ENCODE measurements at places on chromosomes 3 and 15.

DNA sequence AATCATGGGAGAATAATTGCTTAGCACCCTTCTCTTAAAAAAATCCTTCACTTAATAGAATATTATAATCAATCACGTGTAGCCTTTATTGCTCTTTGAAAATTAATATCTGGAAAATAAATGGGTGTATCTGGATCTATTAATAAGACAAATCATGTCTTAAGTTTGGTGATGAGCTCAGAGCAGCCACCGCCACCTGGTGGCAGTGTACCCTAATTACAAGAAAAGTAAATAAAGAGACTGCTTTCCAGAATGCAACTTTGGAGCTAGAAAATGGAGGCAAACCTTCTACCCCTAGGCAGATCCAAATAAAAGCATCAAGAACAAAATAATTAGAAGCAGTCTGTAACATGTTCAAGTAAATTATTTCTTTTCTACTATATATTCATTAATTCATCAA, 43.5 kb downstream of the EPHB1 start:
- DNase-seq: no peak

DNA sequence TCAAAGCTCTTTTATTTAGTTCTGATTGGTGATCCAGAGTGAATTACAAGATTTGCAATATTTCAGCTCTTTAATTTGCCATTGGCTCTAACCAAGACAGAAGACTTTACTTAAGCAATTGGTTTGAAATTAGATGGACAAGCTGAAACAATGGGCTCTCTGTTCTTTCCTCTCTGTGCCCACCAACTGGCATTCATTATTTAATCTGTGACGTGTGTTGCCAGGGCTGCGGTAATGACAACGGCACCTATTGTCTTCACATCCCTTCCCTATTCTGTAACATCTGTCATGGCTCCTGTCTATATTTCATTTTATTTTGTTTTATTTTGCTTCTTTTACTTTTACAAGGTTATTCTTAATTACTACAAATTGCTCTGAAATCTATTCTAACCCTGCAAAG, 33.9 kb downstream of the PLD1 start:
- no peak for DNase-seq

DNA sequence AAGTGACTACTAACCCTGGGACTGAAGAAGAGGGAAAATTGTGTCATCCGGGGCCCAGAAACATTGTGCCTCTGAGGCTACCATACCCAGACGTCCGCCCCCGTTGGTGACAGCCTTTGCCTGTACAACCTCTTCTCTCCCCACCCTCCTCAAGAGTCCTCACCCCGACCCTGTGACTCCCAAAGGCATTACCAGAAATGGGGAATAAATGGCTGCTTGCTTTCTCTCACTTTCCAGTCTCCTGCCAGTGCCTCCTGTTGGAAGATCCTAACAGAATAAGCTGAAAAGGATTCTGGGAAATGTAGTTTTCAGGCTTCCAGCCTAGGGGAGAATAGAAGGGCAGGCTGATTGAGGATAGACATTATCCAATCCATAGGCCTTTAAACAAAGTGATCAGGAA, 30.8 kb upstream of the SLC25A36 start:
- DNase-seq: no peak

DNA sequence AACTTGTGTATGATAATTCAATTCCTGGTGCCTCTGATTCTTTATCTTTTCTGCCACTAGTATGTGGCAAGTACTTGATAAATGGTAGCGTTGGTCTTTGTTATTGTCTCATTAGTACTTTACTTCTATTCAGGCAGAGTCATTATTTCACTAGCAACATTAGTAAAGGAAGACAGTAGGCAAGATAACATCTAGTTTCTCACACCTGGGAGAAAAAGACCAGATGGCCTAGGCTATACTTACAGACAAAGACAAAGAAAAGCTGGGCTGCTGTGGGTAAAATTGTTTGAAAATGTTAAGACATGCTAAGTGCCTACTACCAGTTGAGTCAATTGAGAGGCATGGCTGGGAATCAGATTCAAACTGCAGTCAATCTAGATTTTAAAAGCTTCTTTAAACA, 198.7 kb upstream of the CMC1 start:
- DNase-seq: no peak

DNA sequence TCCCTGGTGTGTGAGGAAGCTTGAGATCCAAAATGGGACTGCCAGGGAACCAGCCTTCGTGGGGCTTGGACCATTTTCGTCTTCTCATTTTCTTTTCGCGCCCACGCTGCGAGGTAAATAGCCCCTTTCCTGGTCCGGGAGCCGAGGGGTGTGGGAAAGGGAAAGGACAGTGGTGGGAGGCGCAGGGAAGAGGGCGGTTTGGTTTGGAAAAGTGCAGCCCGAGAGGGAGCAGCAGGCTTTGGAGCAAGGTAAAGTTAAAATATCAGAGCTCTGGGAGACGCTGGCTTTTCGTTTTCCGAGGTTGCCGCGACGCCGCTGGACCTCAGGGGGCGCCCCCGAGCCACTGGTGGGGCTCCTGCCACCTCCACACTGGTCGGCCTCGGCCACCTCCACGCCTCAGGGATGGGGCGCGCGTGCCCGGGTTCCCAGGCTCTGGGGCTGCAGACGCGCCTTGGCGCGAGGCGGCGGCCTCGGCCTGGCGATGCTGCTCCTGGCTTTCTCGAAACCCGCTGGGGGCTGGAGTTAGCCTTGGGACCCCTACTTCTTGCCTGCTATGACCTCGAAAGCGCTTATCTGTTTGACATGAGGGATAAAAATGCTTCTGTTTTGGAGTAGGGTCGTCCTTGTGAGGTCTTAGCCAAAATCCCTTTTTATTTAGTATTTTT, 3.2 kb downstream of the PTPRG start:
- DNase-seq: no peak

- DNase-seq: no peak
These were observed 34.1 kb downstream of the SMARCC1 start for GRCh38 chr3:47747558-47747957.

DNA sequence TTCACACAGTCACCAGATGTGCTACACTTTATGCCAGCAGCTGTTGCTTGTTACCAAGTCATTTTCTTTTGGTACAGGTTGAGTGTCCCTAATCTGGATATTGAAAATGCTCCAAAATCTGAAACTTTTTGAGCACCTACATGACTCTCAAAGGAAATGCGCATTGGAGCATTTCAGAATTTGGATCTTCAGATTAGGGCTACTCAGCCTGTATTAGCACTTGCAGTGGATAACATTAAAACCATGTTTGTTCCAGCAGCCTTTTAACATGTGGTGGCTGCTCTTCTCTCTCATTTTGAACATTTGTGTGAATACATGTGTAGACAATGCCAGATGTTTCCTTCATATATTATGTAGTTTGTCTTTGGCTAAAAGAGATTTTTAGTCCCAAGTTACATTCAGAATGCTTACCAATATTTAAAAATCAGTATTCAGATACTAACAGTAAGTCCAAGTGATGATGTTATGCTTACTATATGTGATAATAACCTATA, 230.9 kb upstream of the UBE2E1 start:
- DNase-seq: no peak

GRCh38 chr3:138351916-138352550, 3.7 kb downstream of the MRAS start:
- no peak for DNase-seq

DNA sequence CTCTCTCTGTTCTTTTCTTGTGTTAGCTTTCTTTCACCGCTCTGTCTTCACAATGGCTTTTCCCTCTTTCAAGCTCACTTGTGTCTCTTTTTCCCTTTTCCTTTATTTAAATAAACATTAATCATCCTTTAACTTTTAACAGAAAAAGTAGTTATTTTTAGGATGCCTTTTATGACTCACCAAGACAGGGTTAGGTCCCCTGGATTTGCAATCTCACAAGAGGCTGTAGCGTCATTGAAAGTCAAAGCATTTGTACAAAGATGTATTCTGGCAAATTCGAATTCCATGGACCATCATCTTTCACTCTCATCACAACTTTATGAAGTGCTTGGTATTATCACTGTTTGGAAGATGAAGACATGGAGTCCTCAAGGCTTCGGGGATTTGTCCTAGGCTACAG, 34.8 kb upstream of the MCTP2 start:
- DNase-seq: no peak

DNA sequence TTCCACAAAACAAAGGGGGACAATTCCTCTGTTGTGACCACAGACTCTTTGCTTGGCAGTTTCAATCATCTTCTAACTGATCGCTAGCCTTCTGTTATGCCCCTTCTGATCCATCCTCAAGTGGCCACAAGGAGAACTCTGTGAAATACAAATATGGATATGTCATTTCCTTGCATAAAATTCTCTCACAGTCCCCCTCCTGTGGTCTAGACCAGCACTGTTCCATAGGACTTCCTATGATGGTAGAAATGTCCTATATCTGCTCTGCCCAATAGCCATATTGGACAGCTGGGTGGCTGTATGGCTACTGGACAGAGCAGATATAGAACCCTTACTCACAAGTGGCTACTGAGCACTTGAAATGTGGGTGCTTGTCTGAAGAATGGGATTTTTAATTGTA, 25.9 kb upstream of the SNRK start:
- no peak for DNase-seq

DNA sequence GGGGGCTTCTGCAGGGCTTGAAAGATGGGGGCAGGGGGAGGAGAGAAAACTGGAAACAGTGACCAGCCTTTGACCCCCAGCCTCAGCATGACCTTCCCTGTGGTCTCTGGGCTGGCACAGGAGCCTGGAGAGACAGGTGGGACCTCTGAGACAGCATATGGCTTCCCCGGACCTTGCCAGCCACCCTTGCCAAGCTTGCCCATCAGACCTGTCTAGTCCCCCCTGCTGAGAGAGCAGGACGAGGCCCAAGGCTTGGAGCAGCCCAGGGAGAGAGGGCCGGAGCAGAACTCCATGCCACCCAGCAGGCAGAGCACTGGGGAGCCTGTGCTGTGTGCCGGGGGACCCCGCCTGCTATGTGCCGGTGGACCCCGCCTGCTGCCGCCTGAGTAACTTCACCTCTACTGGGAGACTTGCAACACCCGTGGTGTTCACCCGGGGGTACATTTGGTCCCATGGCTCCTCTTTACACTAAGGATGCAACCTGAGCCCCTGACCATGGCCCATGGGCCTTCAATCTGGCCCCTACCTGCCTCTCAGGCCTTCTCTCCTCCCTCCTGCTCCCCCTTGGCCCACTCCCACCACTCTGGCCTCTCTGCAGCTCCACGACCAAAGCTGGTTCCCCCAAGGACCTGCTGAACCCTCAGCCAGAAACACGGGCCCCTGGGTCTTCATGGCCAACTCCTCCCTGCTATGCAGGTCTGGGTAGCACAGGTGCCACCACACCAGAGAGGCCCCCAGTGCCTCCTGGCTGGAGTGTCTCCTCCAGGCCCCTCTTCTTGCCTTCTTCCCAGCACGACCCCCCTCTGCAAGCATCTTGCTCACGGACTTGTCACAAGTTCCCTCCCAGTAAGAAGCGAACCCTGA, 21.1 kb upstream of the SLC41A3 start:
- DNase-seq: no peak

GRCh38 chr3:6861625-6862000, 698 bp downstream of the GRM7 start:
- DNase-seq: no peak

DNA sequence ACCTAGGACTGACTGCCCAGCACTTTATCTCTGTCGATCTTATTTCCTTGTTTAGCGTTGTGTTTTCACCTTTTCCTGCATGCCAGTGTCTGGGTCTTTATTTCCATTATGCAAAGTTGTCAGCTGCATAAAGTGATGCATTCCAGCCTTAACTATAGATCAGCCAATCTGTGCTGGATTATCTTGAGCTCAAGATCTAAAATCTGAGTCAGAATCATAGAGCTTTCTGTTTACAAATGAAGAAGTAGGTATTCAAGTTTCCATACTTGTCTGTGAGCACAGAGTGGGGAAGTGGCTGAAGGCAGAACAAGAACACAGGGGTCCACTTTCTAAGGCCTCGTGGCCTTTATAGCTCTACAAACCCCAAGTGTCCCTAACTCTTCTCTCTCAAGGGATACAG, 82.4 kb upstream of the PLCL2 start:
- DNase-seq: no peak

GRCh38 chr3:190003068-190003467, 117.6 kb downstream of the P3H2 start:
- DNase-seq: no peak

- no peak for DNase-seq
These were observed 157.9 kb upstream of the NUDT16 start for GRCh38 chr3:131223373-131224289.

DNA sequence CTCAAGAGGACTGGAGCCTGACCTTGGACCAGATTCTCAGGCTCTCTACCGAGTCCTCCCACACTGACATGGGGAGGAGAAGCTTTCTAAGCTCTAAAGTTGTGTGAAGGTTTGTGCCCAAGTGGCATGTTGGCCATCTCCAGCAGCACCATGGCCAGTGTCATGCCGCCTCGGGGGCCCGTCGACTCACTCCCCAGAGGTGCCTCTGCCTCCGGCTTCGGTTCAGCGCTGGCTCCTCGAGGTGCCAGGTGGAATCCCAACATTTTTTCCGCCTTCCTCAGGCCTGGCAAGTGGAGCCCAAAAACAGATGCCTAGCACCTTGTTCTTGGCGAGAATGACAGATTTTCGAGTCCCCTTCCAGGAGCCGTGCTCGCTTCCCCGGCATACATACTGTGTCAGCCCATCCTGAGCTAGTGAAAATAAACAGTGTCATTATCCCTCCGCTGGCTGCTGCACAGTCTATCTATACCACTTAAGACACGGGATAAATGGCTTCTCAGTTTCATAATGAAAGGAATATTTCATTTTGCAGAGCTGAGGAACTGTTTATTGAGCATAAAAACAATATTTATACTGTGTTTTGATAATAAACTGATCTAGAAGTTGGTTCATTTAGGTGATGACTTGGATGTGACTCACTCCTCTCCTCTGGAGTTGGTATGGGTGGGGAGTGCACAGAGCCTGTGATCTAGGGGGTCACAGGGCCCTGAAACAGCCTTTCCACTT, 328.5 kb upstream of the TLE3 start:
- DNase-seq: no peak

DNA sequence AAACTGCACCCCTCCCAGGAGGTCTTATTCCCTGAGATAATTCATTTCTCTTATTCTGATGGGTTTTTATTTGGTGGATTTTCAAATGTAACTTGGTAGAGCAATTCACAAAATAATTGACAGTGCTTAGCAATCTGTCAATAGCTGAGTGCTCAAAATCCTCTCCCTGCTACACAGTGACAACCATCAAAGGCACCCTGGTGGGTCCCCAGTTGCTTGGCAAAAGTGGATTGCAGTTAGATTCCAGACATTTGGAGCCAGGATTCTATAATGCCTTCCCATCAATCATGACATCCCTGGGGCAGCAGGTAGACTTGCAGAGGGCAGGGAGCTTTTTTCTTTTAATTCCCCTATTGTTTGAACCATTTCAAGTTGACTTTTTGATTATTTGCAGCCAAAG, 59.0 kb downstream of the FHIT start:
- no peak for DNase-seq

All from activated CD4-positive, CD25-positive, alpha-beta regulatory T cell (primary cell).